ENCODE measurements at places on chromosomes 7 and 10.

GRCh38 chr10:45464958-45465567 lies 91.0 kb downstream of the ALOX5 start:
- DNase-seq = peak; percentile 47

DNA sequence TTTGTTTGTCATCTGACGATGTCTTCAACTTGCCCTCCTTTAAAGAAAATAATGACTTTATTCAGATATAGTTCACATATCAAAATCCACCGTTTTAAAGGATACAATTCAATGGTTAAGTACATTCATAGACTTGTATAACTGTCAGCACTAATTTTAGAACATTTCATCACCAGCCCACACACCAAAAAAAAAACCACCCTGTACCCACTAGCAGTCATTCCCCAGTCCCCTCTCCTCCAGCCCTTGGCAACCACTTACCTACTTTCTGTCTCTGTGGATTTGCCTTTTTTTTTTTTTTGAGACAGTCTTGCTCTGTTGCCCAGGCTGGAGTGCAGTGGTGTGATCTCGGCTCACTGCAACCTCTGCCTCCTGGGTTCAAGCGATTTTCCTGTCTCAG lies 5.3 kb upstream of the HILPDA start:
- peak; percentile 20 for DNase-seq

GRCh38 chr7:23205577-23205908 lies 23.7 kb downstream of the NUP42 start:
- no peak for DNase-seq

DNA sequence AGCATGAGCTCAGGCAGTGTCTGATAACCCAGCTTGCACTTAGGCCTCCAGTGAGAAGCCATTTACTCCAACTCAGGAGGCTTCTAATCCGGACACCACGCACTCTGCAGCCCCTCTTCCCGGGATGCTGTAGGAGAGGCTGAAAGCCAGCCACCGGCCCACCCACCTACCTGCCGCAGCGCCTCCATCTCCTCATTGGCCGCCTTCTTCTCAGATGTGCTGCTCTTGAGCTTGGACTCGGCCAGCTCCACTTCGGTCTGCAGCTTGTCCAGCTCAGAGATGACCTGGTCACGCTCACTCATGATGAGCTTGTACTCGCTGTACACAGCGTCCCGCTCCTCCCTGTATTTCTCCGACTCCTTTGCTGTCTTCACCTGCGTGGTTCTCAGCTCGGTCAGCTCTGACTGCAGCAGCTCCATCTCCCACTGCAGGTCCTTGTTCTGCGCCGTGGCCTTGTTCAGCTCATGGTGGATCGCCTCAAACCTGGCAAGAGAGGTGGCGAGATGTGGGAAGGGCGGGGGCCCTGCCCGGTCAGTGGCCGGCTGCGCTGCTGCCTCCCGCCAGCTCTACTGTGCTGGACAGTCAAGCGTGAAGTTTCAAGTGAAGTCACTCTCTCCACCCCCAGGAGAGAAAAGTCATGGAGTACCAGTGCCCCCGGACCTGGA lies 84.7 kb downstream of the DLG5 start:
- DNase-seq = no peak

GRCh38 chr7:135391514-135391913 lies 118.4 kb downstream of the CNOT4 start:
- no peak for DNase-seq

- no peak for DNase-seq
Measured at GRCh38 chr10:59791601-59792000, 38.3 kb upstream of the MRLN start.

- no peak for DNase-seq
Measured at GRCh38 chr10:19449860-19450259, 366.4 kb upstream of the PLXDC2 start.

All from fibroblast of lung (primary cell).